ENCODE measurements at places on chromosomes 2 and 18.

- no peak for DNase-seq
These were observed 144.5 kb downstream of the HDAC4 start for GRCh38 chr2:239256350-239256743.

DNA sequence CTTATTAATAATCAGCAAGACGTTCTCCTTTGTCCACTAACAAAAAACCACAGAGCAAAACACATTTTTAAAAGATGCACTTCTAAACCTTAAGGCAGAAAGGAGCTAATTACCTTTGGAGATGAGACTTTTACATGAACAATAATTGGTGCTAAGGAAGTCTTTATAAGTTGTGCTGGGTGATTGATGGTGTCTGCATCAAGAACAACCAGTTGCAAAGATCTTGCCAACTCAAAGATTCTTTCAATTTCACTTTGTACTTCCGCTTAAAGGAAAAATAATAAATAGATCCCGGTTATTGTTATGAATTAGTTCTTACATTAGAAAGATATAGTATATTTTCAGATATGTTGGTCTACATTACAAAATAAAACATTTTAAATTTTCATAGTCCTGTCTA is 26.9 kb upstream of the ARL5A start:
- no peak for DNase-seq

DNA sequence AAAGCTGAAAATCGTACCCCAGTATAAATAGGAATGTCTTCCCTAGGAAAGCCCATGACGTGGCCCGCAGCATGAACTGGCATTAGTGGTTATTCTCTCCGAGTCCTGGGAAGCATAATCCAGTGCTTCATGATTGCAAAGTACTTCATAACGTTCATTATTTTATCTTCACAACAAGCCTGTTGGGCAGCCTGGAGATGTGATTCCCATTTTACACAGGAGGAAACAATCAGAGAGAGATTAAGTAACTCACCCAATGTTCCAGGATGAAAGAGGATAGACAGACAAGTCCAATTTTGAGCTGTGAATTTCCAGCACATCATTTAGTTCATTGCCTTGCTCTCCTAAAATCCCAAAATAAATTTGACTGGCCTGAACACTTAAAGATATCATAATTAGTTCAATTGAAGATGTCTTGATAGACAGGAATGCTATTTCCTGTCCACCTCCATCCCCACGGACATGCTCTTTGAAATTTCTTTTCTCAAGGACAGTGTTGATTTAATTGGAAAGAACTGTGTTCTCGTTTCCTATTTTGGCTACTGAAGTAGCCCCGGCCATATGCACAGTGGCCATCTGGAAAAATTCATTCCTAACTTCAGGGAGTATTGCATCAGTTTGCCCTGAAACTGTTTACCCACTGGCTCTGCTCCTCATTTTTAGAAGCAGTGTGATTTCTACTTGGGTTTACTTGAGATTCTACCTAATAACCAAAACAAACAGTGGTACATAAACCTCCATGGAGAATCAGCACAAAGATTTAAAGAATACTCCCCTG is 93.9 kb downstream of the VWC2L start:
- DNase-seq: no peak

- DNase-seq: no peak
These were observed 621.7 kb upstream of the ACVR2A start for GRCh38 chr2:147223119-147223518.

DNA sequence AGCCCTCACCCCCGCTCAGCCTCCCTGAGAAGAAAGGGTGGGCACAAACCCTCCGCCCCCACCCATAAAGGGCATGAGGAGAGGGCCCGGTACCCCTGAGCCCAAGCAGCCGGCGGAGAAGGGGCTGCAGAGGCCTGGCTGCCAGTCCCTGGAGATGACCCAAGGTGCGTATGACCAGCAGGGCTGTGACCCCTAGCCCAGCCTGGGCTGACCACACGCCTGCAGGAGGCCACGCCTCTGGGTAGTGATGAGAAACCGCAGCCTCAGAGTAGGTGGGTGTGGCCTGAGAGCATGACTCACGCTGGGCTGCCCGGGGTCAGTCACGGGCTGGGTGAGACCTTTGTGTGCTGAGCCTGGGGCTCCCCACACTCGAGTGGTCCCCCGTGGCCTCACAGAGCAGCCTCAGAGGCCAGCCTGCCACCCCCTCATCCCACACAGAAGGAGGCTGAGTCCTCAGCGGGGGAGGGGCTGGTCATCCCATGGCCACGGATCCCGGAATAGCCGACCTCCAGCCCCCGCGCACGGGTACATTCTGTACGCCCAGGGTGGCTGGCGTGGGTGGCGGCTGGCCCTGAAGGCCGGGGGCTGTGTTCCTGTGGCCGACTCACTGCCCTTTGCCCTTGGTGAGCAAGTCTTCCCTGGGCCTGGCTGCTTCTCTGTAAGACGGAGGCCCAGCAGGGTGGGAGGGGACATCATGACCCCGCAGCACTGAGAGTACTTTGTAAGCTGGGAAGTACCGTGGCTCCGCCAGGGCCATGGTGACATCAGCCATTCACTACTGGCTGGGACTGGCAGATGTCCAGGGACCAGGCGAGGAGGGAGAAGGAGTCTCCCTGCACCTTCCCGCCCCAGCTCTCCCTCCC is 110.8 kb upstream of the OTOS start:
- DNase-seq: no peak

GRCh38 chr18:67385455-67385854 is 131.1 kb downstream of the DSEL start:
- DNase-seq: no peak

GRCh38 chr2:188949046-188949818 is 24.9 kb upstream of the COL3A1 start:
- DNase-seq: no peak

- DNase-seq: no peak
These were observed 583.5 kb downstream of the XIRP2 start for GRCh38 chr2:167471734-167472133.
